Activated T-cell treated with anti-CD3 and anti-CD28 coated beads, Interleukin-2, amount 50 U/mL, for 72 hours (primary cell): ENCODE measurements at places on chromosomes 4 and X. TPM values are rescaled to one million over a fixed set of nuclear protein-coding genes. Genes with fewer than 3 reads are reported as not detected.

DNA sequence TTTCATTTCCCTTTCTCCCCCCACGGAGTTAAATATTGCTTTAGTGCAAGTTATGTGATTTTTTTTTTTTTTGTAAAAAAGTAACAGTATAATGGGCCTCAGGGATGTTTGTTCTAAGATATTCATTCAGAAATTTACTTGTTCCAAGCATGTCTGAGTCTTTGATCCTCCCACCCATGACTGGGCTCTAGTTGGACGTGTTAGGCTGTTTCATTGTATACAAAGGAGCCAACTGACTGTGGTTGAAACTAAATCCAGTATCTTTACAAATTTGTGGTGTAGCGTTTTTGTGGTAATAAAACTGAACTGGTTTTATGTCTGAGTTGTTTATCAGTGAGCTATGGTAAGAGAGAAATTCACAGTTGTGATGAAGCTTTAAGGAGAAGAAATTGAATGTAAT is 74.1 kb downstream of the DOCK11 start:
- DNase-seq = peak; percentile 23

DNA sequence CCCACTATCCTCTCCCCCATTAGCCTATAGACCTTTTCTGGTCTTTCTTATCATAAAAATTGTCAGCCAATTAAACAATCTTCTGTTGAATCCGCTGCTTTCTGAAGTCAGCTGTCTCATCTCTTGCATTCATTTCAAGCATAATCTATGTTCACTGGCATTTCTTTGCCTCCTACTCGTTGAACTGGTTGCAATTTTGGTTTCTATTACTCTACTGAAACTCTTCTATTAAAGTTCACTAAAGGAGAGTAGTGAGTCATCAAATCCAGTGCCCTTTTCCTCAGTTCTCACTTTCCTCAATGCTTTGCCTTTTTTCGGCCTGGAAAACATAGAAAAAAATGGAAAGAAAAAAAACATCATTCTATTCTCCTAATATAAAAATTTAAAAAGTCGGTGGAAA is 23.9 kb upstream of the CXCL13 start:
- DNase-seq = no peak

The RHOXF2B gene
- not detected for total RNA-seq

The PNMA5 gene
- 0.16 TPM for total RNA-seq

GRCh38 chrX:10175319-10175871 is 18.6 kb downstream of the CLCN4 start:
- no peak for DNase-seq

- no peak for DNase-seq
Measured at GRCh38 chrX:37424000-37424429, 74.9 kb downstream of the PRRG1 start.

The CFAP47 gene
- not detected for total RNA-seq

The BMP3 gene
- not detected for total RNA-seq

The CYTL1 gene
- not detected for total RNA-seq

DNA sequence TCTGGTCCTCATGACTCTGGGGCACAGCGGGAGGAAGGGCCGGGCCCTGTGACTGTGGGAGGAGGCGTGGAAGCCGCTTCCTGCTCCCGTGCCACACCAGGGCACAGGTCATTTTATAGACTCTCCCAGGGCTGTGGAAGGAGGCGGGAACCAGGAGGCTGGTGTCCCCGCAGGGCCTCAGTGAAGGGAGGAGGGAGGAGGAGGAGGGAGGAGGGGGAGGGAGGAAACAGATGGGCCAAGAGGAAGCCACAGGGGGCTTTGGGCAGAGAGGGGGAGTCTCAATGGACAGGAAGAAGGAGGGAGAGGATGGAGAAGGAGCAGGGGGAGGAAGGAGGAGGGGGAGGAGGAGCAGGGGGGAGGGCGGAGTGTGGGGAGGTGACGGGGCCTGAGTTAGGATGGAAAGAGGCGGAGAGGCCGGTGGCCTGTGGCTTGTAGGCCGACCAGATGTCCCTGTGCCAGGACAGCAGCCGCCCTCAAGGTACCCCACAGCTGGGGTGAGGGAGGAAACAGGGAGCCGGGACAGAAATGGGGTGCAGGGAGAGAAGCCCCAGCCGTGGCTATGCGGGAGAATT is 6.2 kb upstream of the PLCXD1 start:
- no peak for DNase-seq

- no peak for DNase-seq
Measured at GRCh38 chrX:151536571-151536970, 26.9 kb upstream of the PASD1 start.

- no peak for DNase-seq
Measured at GRCh38 chr4:3060946-3061345, 13.4 kb downstream of the HTT-AS start.

DNA sequence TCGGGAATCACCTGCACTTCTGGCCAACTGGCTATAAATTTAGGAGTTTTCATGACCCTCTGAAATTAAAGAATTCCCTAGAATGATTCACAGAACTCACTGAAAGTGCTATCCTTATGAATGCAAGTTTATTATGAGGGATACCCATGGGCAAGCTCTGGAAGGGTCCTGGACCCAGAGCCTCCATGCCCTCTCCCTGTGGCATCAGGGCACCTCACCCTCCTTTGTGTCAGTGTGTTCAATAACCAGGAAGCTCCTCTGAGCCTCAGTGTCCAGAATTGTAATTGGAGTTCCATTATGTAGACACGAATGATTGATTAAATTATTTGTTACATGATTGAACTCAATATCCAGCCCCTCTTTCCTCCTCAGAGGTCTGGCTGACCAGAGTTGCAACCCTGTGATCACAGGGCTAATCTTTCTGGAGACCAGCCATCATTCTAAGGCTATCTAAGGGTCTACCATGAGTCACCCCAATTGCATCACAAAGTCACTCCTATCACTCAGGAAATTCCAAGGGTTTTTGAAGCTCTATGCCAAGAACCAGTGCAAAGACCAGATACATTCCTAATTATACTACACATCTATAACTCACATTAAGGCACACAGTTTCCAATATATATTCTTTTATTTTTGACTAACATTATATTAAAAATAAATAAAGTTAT is 8.9 kb downstream of the ANXA3 start:
- DNase-seq = no peak

- DNase-seq = no peak
Measured at GRCh38 chrX:6885909-6886308, 261.6 kb upstream of the STS start.

- DNase-seq = no peak
Measured at GRCh38 chrX:19960913-19961312, 29.9 kb downstream of the BCLAF3 start.

GRCh38 chr4:141730805-141731204 is 94.4 kb downstream of the IL15 start:
- DNase-seq = no peak

- no peak for DNase-seq
Measured at GRCh38 chrX:12895866-12896265, 10.6 kb upstream of the TLR8 start.

DNA sequence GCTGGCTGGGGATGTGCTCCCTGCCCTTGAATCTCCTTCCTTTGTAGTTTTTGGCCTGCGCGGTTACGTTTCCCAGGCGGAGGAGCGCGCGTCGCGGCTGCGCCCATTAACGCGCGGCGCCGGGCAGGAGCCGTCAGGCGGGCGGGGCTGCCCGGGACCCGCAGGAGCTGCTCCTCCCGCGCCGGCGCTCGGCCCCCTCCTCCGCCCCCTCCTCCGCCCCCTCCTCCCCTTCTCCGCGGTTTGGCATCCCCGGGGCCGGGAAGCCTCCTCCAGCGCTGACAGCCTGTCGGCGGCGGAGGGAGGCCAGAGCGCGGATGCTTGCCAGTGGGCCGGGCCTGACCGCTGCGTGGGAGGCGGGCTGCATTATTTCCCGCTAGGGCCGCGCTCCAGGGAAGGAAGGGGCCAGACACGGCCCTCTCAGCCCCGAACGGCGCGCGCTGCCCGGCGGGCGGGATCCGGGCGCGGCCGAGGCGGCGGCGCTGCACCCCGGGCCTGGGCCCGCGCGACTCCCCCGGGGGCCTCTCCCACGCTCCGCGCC is at the start of gene DCLK2:
TSS of gene DCLK2 (plus strand) at position 405 of the 538 bp plus-strand sequence. CDS start 583 bp downstream, outside the sequence.
- DNase-seq = peak; percentile 23

- DNase-seq = peak; percentile 82
Measured at GRCh38 chrX:38803588-38804431, 2.6 kb downstream of the MID1IP1 start.

GRCh38 chr4:93116624-93117023 is 711.9 kb upstream of the ATOH1 start:
- DNase-seq = no peak

The WFS1 gene
- 7.4 TPM for total RNA-seq

GRCh38 chrX:37871626-37872302 is 24.4 kb upstream of the DYNLT3 start:
- peak; percentile 45 for DNase-seq

GRCh38 chr4:174377613-174378012 is 93.9 kb downstream of the CEP44 start:
- DNase-seq = no peak

The FGD1 gene
- total RNA-seq = 0.46 TPM

DNA sequence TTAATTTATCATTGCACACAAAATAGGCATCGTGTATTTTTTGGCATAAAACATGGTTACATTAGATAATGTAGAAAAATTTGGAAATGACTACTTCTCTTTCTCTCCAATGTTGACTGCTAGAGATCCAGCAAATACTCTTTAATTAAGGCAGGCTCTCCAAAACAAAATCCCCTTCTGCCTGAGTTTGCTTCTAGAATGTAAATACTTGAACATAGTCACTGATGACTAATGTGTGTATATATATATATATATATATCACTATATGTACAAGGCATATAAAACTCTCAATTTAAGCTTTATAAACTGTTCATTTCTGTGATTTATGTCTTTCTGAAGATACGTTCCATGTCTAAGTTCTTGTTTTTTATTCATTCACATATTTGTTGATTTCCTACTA is 67.2 kb upstream of the CAMK2D start:
- no peak for DNase-seq

DNA sequence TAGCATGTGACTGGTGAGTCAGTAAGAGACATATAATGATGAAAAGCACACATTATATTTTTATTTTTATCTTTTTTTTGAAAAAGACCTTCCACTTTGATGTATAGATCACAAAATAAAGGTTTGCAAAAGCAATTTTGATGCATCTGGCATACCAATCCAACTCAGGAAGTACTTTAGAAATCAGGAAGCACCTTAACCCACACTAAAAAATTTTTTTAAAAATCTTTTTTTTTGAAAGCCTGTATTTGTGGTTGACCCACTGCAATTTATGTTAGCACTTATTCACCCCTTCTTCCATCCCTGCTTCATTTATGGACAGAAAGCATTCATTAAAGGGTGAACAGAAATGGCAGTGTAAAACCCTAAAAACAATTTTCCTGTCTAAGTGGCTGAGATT is 16.6 kb downstream of the TMEM255A start:
- DNase-seq = no peak

The RAB9B gene
- 0.88 TPM for total RNA-seq

DNA sequence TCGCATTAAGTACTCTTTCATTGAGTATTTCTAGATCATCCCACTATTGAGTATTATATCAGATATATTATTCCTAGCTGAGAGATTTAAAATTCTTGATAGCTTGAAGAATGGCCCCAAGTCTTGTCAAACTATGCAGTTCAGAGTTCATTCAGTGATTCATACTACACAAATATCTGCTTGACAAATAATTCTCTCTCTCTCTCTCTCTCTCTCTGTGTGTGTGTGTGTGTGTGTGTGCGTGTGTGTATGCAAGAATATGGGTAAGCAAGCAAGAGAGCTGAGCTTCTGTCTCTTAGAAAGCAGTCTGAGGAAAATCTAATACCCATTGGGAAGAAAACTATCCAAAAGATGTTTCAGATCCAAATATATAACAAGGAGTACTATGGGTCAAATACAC is 142.0 kb downstream of the SLC10A7 start:
- DNase-seq = no peak

DNA sequence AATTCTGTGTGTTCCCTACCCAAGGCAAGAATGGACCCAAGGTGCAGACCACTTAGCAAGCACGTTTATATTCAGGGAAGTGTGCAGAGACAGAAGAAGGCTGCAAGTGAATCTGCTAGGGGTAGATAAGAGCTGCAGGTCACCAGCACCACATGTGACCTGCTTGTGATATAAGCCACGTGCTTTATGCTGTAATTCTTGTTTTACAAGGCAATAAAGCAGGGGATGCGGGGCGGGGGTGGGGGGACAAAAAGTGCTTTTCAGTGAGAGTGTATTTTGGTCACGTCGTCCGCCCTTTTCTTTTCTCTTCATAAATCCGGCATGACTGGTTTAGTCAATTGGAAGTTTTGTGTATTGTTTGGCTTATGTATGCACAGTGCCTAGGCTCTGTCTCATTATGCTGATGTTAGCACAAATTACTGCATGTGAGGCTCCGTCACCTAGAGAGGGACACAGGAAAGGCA is 192.7 kb downstream of the RBMX2 start:
- DNase-seq = no peak

The UGT2B10 gene
- total RNA-seq = not detected

DNA sequence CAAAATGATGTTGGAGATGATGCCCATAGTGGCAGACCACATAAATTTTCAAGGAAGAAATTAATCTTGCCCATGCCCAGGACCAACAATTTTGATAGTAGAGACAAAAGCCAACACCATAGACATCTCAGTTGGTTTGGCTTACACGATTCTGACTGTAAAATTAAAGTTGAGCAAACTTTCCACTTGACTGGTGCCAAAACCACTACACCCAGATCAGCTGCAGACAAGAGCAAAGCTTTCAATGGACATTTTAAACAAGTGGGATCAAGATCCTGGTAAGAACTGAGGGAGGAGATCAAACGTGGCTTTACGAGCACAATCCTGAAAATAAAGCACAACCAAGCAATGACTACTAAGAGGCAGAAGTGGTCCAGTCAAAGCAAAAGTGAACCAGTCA is 90.7 kb downstream of the PAPSS1 start:
- DNase-seq = no peak

- no peak for DNase-seq
Measured at GRCh38 chr4:159014859-159015258, 88.0 kb upstream of the RAPGEF2 start.

DNA sequence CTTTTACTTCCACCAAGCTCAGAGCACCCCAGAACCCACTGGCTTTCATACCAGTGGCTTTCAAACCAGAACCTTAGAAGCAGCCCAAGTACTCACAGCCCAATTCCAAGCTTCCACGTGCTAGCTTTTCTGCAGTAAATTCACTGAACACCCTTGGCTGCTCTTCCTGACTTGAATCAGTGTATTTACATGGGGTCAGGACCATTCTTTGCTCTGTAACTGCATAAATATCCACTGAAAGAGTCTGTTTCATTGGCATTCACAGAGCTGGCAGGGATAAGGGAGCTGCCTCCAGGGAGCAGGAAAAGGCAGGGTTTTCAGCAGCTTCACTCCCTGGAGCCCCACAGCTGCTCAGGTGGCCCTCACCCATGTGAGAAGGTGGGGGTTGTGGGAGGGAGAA is 43.8 kb downstream of the RAI2 start:
- DNase-seq = no peak

The AMELX gene
- not detected for total RNA-seq
